ENCODE measurements at places on chromosomes 6 and 20. TPM values are rescaled to one million over a fixed set of nuclear protein-coding genes. Genes with fewer than 3 reads are reported as not detected.

DNA sequence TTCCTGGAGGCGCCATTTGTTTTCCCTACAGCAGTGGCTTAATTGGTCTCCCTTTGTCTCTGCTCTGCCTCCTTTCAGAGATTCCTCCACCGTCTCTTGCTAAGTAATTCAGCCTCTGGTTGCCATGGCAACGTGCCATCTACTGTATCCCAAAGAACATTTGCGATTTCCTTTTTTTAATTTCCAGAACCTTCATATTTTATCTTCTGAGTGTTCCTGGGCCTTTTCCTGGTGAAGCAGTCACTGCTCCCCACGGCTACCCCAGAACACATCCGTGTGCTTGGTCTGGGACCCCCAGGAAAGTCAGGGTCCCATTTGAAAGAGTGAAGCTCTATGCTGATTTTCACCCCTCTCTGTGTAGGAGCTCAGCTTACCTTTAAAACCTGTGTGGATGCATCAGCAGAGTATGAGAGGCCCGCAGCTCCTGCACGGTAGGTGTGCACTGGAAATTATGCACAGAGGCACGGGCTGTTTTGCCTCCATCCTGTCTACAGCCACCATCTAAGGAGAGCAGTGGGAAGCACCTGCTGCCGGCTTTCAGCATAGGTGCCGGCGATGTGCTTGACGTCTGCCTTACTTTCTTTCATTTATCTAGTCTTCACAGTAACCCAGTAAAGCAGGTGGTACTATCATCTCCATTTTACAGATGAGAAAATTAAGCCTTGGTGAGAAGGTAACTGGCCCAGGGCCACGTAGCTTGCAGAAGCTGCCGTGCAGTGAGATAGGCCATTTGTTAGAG lies 122.8 kb downstream of the SYCP2 start:
- DNase-seq: no peak

The DEFB115 gene
- not detected for total RNA-seq

The SYNGAP1 gene
- total RNA-seq: 2.9 TPM

GRCh38 chr6:139659196-139659595 lies 284.7 kb upstream of the CITED2 start:
- DNase-seq: peak; percentile 17

DNA sequence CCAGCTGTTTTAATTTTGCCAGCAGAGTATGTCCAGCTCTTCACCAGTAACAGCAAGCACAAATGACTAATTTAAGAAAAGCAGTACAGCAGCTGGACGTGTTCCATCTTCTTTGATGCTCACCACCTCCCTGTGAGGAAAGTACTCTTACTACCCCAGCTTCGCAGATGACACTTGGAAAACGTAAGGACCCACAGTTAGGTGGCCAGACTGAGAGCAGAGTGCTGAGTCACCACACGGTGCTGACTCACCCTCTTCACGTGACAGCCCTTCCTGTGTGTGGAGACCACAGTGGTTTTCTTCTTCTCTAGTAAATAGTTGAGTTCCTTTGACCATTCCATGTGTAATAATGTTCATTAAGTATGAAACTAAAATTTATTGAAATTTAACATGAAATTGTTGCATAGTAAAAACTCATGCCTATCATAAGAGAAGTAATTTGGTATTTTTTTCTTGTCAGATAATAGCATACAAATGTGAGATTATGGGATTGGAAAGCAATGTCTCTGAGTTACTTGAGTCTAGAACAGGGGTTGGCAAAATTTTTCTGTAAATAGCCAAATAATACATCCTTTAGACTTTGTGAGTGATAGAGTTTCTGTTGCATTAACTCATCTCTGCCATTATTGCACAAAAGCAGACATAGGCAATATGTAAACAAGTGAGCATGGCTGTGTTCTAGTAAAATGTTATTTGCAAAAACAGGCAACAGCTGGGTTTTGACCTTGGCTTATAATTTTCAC lies 76.6 kb downstream of the SLX4IP start:
- peak; percentile 98 for DNase-seq

DNA sequence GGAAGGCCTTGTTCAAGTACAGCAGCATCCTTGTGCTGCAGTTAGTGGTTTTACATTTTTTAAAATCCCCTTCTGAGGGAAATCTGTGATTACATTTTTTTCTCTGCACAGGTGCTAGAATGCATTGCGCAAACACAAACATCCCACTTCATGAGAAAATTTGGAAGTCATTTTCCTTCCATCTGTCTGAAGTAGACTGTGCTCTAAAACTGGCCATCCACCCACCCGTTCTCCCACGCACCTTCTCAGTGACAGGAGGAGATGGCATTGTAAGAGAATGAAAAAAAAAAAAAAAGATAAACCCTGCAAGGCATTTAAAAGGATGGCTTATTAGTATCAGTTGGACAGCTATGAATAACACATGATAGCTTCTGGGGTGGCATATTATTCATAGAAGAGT lies 65.0 kb downstream of the SOBP start:
- no peak for DNase-seq

DNA sequence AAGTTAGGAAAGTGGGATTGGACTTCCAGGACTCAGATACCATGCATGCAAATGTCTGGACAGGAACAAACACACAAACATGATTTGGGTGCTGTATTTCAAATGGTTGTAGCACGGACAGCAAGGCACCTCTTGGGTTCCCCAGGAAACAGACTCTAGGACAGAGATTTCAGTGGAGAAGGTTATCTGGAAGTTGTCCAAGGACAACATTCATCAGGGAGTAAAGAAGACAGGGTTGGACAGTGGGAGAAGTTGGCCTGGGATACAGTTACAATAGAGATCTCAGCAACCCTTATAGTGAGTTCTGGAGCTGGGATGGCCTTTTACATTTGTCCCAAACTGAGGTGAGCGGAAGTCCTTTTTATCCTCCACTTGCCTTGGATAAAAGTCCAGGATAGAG lies 19.8 kb upstream of the TINAG start:
- no peak for DNase-seq

DNA sequence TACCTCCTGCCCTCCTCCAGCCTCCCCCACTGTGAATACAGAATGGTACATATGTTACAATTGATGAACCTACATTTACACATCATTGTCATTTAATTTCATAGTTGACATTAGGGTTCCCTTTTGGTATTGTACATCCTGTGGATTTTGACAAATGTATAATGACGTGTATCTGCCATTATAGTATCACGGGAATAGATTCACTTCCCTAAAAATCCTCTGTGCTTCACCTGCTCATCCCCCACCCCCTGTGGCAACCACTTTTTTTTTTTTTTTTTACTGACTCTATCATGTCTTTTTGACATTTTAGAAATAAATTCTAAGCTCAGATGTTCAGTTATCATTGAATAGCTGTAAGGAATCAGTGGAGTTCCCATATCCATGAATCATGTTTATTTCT lies 30.4 kb downstream of the HECA start:
- no peak for DNase-seq

DNA sequence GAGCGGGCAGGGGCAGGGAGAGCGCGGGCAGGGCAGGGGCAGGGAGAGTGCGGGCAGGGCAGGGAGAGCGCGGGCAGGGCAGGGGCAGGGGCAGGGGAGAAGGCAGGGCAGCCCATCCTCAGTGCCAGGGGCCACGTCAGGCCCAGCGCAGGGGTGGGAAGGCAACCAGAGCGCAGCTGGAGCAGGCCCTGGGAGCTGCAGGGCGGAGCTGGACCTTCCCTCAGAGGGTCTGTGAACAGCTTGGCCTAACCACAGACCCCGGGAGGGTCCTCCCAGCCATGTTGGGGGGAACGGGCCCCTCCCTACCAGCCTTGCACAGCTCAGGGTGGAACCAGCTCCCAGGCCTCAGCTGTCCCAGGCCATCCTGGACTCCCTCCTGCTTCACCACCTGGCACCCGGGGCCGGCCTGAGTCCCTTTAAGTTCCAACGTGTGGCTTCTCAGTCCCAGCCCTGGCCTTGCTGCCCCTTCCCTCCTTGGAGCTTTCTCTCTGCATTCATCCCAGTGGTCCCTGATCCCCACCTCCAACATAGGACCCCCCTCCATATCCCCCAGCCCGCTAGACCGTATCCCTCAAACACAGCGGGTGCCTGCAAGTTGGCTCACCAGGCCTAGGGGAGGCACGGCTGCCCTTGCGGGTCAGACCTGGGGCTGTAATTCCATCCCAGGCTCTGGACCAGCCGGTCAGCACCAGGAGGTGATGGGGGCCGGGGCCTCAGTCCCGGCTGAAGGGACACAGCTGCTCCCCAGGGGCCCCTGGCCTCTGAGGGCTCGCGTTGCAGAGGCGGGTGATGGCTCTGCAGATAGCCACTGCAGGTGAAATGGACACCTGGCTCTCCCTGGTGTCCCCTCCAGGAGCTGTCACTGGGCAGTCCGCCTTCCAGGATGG lies 5.6 kb upstream of the ZBTB46 start:
- DNase-seq: no peak

The WFDC12 gene
- total RNA-seq: not detected

GRCh38 chr20:18019068-18019467 lies 38.6 kb downstream of the OVOL2 start:
- peak; percentile 23 for DNase-seq

DNA sequence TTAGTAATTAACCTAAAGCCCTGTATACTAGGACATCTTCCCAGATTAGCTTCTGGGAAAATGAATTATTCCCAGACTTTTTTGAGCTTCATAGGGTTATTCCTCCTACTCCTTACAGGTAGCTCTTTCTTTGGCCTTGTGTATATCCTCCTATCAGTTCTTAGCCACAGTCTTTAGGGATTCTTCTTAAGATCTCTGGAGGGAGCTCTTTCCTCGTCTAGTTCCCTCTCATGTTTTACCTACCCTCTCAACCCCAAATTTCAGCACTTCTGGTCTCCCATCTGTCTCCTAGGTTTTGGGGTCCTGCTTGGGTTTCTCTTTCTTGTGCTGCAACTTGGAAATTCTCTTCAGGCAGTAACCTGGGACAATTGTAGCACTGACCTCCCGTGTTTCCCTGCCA lies 46.4 kb upstream of the SLC35B3 start:
- DNase-seq: peak; percentile 38

DNA sequence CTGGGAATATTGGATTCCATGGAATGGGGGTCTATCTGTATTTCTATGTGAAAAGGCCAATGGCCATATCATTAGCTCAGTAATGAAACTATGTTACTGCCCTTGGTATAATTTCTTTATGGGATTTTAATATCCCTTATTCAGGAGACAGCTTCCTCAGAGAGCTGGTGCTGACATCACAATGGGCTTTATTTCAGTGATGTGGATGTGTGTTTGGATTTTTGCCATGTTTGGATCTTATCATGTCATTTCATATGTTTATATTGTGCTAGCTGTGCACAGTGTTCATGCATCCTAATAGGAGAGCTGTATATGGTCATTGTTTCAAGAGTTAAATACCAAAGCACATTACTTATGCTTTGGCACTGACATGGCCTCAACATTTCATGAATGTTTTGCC lies 806.1 kb upstream of the MAP3K7 start:
- no peak for DNase-seq

DNA sequence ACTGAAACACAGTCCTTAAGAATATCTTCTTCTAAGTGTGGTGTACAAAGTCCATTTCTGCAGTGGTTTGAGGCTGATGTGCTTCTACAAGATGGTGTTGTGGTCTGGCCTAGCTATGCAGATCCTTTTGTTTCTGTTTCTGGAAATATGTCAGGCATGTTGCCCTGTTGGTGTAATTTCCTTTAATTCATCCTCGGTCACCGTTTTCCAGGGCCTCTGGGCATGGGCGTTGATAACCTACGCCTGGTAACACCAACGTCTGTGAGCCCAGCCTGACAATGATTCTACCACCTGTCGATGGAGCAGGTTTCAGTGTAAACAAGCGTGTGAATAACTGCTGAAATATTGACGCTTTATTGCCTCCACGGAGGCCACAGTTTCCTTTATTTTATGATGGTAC lies 33.3 kb upstream of the AFDN start:
- no peak for DNase-seq

GRCh38 chr6:136523196-136523595 lies 27.0 kb downstream of the MAP7 start:
- no peak for DNase-seq

The TRMT11 gene
- total RNA-seq: 17.9 TPM

GRCh38 chr6:70860920-70861319 lies 95.9 kb downstream of the B3GAT2 start:
- DNase-seq: no peak

- DNase-seq: no peak
These were observed 26.1 kb upstream of the GABRR1 start for GRCh38 chr6:89243331-89243629.

The MUCL3 gene
- total RNA-seq: not detected

The ZSCAN9 gene
- 10.8 TPM for total RNA-seq

GRCh38 chr6:15417811-15418210 lies 171.9 kb downstream of the JARID2 start:
- peak; percentile 96 for DNase-seq

GRCh38 chr6:166472636-166473035 lies 89.9 kb upstream of the MPC1 start:
- no peak for DNase-seq

GRCh38 chr6:3768502-3768901 lies 17.0 kb upstream of the PXDC1 start:
- DNase-seq: no peak

DNA sequence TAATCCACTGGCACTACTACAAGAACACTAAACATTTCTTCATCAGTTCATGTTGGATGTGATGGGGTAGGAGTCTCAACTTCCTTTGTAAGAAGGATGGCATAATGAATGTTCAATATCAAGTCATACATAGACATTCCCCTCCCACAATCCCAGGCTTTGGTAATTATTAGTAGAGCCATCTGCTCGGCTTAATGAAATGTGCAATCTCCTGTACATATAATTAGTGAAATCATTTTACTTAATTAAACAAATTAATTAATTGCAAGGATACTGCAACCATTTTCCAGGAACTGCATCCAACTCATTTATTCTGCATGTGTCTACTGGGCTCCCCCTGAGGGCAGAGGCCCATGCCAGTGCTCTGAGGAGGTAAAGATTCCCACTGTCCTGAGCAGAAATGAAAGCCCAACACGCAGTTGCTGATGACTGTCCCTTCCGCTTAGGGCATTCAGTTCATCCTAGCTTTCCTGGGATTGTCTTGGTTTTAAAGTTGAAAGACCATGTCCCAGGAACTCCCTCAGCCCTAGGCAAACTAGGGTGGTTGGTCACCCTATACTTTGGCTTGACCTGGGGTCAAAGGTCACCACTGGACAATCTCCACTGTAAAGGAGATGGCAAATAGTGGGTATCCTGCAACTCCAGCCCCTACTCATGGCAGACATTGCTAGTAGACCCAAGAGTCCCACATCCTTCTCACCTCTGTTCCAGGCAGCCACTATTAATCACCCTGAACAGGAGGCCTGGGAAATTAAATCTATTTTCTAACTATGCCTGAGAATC lies 109.8 kb downstream of the TRERF1 start:
- no peak for DNase-seq

- DNase-seq: no peak
These were observed 32.8 kb upstream of the ZNF133 start for GRCh38 chr20:18255526-18255925.
